ENCODE measurements at places on chromosomes 2 and 18.

- DNase-seq = no peak
Observed at GRCh38 chr2:239192975-239193374, 207.8 kb downstream of the HDAC4 start.

DNA sequence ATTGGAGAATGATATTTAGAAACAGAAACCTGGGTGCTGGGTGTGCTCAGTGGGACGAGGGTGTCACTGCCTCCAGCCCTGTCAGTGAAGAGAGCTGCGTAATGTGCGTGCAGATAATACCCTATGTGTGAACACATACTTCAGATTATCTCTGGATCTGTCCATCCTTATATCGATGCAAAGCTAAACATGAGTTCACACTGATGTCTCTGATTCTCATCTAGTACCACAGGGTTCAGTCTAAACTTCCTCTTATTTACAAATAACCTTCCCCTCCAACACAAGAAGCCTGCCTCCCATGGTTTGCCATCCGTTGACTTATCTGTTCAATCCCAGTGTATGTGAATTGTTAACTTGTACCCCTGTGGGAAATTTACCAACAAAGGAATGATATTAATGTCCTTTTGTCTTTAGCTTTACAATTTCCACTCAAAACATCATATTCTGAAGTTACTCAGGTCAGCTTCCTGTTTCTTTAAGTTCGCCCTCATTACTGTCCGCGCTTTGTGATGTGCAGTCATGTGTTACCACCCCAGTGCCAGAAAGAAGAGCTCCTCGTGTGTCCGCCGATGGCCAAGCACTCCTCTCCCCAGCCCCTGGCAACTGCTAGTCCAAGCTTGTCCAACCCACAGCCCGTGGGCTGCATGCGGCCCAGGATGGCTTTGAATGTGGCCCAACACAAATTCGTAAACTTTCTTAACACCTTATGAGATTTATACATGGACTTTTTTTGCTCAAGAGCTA is 108.2 kb downstream of the RTP5 start:
- no peak for DNase-seq

GRCh38 chr2:181396256-181397123 is 60.7 kb upstream of the ITGA4 start:
- DNase-seq = no peak

- DNase-seq = no peak
Observed at GRCh38 chr2:98793275-98793674, 62.3 kb upstream of the MGAT4A start.

GRCh38 chr18:51188024-51188701 is 9.3 kb downstream of the MEX3C start:
- no peak for DNase-seq

- DNase-seq = no peak
Observed at GRCh38 chr18:58205443-58206160, 161.6 kb downstream of the NEDD4L start.

- DNase-seq = no peak
Observed at GRCh38 chr2:147363181-147363580, 481.6 kb upstream of the ACVR2A start.

DNA sequence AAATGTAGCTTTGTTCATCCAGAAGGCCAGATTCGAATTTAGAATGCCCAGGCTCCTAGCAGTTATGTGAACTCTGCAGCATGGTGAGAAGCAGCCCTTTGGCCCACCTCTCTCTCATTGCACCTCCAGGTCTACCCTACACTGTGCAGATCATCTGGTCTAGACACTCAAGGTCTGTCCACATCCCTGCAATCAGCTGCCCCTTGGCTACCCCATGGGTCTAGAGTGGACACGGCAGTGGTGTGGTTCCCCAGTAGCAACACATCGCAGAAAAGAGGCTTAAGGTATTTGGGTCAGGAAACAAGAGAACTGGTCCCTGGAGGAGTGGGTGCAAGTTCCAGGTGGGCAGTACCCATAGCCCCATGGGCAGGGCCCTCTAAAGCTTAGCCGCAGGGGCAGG is 76.6 kb upstream of the BCL2L11 start:
- DNase-seq = no peak

- no peak for DNase-seq
Observed at GRCh38 chr2:32812316-32812715, 134.4 kb upstream of the LTBP1 start.

- no peak for DNase-seq
Observed at GRCh38 chr2:111037128-111037527, 83.6 kb upstream of the BCL2L11 start.

- DNase-seq = no peak
Observed at GRCh38 chr2:231272991-231273390, 74.6 kb downstream of the ARMC9 start.

DNA sequence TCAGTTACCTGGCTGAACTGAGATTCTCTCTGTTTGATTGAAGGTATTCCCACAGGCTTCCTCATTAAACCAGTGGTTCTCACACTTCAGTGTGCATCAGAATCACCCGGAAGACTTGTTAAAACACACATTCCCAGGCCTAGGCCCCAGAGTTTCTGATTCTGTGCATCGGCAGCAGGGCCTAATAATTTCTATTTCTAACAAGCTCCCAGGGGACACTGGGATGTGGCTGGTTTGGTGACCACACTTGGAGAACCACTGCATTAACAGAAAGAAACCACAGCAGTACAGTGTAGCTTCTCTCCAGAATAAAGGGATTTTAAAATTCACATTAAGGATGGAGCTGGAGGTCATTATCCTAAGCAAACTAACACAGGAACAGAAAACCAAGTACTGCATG is 6.5 kb downstream of the MRO start:
- DNase-seq = no peak

DNA sequence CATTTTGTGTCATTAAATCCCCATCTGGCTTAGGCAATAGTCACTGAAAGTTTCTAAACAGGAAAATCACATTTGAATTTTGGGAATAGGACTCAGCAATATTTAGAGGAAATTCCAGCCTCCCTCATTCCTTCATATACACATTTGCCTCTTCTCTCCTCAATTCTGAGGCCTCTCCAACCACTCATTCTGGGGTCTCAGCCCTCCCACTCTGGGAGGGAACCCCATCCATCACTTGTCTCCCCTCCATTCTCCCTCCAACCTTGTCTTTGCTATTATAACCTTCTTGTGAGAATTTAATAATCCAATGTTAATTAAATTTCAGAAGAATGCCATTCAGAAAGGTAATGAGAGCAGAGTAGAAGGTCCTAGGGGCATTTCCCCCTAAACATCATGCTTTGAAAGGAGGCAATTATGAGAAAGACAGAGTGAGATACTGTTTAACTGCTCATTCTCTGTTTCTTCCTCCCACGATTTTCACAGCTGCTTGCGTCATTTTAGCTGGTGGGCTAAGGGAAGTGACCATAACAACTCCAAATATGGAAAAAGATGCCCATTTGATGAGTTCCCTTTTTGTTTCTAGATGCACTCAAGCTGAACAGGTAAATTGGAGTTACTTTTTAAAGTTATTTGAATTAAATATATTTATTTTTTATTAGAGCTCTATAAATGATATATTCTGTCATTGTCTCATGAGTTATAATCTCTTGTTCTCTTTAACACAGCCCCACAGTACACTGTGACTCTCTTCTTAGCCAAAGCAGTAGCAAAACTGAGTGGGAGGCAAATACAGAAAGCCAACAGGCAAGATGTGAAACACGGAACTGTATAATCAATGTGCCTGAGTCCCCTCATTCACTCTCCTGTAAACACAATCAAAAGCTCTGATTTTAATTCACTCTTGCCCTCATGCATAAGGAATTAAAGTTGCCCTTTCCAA is 135.1 kb downstream of the DLGAP1 start:
- no peak for DNase-seq

DNA sequence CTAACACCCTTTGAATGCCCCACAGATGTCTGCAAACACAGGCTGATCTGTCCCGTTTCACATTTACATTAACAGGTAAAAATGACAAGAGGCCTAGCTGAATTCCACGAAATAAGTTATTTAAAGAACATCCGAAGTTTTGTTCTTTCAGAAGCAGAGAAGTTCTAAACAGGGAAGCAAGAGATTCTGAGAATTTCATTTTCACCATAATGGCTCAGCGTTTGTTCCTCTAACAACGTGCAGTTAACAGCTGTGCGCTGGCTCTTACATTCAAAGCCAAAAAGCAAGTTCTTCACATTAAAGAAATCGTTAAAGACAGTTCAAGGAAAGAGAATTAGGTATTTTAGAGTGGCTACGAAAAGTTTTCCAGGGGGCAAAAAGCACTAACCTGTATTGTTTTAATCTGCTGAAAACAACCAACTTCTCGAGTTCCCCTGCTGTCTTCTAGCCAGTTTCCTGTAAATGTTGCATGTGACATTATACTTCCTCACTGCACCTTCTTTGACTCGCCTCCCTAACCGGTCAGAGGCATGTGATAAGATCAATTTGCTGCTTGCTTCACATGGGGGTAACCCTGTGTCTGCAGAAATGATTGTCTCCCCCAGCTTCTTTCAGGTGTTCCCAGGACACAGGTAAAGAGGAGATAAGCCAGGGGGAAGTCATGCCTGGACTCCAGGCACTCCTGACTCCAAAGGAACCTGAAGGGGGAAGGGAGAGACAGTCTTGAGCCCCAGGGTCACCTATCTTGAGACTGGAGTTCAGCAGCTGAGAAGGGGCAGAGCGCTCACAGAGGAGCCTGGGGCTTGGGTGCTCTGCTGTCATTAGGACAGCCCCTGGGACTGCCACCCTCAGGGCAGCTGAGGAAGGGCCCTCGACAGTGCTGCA is 36.8 kb upstream of the WIPF1 start:
- DNase-seq = no peak

- DNase-seq = no peak
Observed at GRCh38 chr2:7788736-7789135, 871.5 kb downstream of the RNF144A start.

DNA sequence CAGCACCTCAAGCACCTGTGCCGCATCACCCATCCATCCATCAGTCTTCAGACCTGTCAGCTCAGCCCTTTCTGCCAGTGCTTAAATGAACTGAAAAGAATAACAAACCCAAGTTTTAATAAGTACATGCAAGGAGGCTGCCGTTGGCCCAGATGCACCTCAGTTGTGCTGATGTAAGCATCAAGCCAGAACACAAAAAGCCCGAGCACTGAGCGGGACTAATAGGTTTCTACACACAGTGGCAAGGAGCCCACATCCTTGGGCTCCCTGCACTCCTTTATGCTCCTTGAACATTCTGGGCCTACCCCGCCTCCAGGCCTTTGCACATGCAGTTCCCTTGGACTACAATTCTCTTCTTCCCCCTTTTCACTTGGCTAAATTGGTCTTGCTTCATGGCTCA is 165.6 kb downstream of the ALK start:
- DNase-seq = no peak

DNA sequence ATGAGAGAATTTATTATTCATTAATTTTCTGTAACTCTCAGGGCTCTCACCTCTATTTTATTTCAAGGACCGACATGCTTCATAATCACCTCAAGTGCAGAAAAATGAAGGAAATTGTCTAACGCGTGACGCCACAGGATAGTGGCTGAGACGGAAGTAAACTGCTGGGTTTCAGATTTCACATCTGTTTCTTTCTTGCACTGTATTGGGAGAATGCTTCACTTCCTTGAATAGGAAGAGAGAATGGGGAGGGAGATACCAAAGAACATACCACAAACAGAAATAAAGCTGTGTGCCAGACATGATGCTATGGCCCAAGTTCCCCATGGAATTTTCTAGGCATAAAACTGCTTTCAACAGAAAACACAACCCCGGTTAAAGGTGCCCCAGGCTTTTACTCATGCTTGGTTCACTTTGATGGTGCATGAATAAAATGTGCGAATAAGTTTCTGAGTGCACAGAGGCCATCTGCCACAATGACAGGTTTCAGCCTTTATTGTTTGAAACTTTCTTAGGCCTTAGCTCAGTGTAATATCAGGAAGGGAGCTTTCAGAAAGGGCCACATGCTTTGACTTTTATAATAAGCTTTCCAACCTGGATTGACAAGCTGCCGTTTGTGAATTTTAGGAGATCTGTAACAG is 1116.4 kb downstream of the SOCS6 start:
- peak; percentile 13 for DNase-seq

GRCh38 chr2:190188289-190188688 is 125.8 kb upstream of the MSTN start:
- no peak for DNase-seq

DNA sequence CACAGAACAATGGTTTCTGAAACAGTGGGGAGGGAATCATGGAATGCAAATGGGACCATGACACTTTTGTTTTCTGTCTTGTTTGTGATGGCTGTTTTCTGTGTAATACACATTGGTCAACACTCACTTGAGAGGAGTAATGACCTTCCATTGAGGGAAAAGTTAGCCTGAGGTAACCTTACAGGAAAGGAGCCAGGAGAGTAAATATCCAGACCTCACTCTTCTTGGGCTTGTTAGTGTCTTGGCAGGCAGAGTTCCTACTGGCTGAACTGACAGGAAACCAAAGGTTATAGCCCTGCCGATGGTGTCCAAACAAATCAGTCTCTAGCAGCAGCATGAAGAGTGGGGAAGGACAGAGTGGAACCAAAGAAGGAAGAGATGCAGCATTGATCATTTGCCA is 17.2 kb upstream of the RPRM start:
- DNase-seq = no peak

- DNase-seq = no peak
Observed at GRCh38 chr2:196703695-196704094, 64.2 kb downstream of the CCDC150 start.

DNA sequence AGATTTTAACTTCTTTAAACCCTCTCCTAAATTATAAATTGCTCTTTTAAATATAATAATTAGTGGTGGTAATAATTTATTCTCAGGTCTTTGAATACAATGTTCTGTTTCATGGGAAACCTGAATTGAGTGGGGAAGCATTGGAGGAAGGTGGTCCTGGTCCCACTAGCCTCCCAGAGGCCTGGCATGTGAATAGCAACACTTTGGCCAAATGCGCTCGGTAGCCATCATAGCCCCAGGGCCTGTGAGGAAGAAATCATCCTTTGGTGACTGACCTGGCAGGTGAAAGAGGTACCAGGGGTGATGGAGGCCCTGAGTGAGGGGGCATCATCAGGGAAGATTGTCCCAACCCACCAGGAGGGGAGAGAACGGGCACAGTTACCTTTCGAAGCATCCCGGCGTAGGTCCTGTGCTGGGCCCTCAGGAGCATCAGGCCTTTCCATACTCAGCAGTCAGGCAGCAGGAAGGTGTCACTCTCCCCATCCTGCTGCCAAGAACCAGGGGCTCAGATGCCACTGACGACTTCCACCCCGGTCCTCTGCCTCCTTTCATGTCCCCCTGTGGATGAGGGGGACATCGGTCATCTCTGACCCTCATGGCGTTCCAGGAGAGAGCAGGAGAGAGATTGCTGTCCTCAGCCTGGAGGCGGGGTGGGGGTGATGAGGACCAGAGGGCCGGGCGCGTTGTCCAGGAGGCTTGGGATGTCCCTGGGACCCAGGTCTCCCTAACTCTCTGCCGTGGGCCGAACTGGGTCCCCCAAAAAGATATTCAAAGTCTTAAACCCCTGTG is 78.6 kb upstream of the HPCAL1 start:
- DNase-seq = no peak

GRCh38 chr2:220575963-220576362 is 948.5 kb downstream of the SLC4A3 start:
- no peak for DNase-seq

- no peak for DNase-seq
Observed at GRCh38 chr2:223203971-223204929, 152.3 kb downstream of the KCNE4 start.

GRCh38 chr2:10123281-10123680 is 742 bp downstream of the RRM2 start:
- DNase-seq = no peak

GRCh38 chr2:149152469-149152953 is 114.0 kb downstream of the LYPD6B start:
- DNase-seq = no peak

GRCh38 chr18:34773378-34773777 is 63.3 kb downstream of the DTNA start:
- no peak for DNase-seq

- no peak for DNase-seq
Observed at GRCh38 chr2:136128366-136128765, 10.4 kb upstream of the CXCR4 start.

Data from NCI-H1436 (cell line).